Activated CD8-positive, alpha-beta memory T cell treated with anti-CD3 and anti-CD28 coated beads, Interleukin-2, amount 50 U/mL, for 4 hours (primary cell): ENCODE measurements at places on chromosomes 4 and X.

GRCh38 chr4:176906709-176907108, 114.0 kb upstream of the VEGFC start:
- DNase-seq, result no peak

DNA sequence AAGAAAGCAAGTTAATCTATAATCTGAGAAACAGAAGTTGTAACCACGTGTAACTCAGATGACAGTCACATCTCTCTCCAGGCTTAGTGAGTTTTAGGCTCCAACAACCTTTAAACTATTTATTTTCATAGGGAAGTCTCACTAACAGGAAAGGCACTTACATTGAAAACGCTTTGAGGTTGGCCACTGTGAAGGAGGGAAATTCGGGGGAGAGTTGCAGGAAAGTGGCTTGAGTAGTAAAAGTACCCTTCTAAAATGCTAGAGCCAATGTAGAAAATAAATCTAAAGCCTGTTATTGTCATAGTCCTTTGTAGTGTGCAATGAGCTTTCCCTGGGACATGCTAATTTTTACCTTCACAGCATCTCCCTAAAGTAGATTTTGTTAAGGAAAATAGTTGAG, 995 bp upstream of the NFXL1 start:
- no peak for DNase-seq

DNA sequence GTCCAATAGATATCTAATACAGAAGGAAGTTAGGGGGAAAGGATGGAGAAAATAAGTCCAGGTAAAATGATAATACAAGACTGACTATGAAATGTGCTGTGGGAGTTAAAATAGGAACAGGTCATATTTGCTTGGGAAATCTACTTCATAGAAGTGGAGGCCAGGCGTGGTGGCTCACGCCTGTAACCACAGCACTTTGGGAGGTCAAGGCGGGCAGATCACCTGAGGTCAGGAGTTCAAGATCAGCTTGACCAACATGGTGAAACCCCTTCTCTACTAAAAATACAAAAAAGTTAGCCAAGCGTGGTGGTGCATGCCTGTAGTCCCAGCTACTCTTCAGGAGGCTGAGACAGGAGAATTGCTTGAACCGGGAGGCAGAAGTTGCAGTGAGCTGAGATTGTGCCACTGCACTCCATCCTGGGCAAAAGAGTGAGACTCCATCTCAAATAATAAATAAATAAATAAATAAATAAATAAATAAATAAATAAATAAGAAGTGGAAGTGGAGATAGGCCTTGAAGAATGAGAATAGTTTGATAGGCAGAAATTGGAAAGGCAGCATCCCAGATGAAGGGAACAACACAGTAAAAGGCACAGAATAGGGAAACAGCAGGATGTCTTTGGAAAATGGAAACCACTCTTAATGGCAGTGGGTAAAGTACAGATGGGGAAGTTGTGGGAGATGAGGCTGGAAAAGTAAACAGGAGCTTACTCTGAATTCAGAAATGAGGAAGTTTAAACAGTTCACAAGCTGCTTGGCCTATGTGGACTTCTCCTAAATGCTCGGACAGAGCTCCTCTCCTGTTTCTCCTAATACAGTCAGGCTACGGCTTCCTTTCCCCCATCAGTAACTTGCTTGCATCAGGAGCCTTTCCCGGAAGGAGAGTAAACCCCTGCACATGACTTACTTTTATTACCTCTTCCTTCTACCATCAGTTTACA, 15.1 kb upstream of the GK start:
- DNase-seq, result no peak

GRCh38 chr4:41796545-41797210, 48.2 kb upstream of the PHOX2B start:
- DNase-seq, result no peak

- no peak for DNase-seq
These were observed 1583.1 kb upstream of the PCDH10 start for GRCh38 chr4:131566026-131566425.
